ENCODE measurements at places on chromosomes 2 and 18.

GRCh38 chr2:118723394-118723793 is 124.1 kb downstream of the EN1 start:
- no peak for DNase-seq

DNA sequence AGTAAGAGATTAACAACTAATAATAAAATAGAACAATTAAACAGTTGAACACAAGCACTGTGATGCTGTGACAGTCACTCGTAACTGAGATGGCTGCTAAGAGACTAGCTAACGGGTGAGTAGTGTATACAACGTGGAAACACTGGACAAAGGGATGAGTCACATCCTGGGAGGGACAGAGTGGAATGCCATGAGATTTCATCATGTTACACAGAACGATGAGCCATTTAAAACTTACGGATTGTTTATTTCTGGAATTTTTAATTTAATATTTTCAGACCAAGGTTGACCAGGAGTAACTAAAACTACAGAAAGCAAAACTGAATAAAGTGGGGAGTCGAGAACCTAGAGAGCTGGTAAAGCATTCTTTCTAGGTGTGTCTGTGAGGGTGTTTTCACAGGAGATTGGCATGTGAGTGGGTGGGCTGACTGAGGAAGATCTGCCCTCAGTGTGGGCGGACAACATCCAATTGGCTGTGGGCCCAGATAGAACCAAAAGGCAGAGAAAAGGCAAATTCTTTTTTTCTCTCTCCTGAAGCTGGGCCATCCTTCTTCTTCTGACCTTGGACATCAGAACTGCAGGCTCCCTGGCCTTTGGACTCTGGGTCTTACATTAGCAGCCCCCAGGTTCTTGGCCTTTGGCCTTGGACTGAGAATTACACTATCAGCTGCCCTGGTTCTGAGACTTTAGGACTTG is 14.6 kb downstream of the TMSB10 start:
- no peak for DNase-seq

GRCh38 chr2:13056259-13056843 is 339.6 kb downstream of the TRIB2 start:
- no peak for DNase-seq

GRCh38 chr2:67295406-67295805 is 101.7 kb upstream of the ETAA1 start:
- DNase-seq = no peak

- no peak for DNase-seq
These were observed 81.0 kb upstream of the CCDC150 start for GRCh38 chr2:196558497-196558896.

- no peak for DNase-seq
These were observed 292.5 kb downstream of the ETAA1 start for GRCh38 chr2:67689651-67690050.

GRCh38 chr2:3291750-3292149 is 85.9 kb downstream of the EIPR1 start:
- DNase-seq = no peak

- DNase-seq = no peak
These were observed 74.1 kb downstream of the RND3 start for GRCh38 chr2:150413366-150413765.

DNA sequence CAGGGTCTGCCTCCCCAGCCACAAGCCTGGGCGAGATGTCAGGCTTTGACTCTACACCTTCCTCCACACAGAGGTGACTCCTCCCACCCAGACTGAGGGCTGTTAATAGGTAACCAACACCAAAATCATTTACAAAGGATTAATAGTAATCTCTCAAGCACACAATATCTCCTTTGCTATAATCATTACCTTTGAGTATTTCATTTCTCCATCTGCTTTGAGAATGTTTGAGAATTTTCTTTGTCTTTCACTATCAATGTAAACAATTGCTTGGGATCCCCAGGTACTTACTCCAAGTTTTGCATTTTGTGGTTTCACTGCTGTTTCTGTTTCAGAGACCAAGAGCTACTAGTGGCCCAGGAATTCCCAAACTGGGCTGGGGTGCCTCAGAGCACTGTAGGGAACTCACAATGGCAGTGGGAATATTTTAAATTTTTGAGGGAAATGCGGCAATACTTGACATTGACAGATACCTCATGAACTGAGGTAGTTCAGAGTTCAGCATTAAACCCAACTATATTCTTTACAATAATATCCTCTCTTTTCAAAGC is 166.4 kb upstream of the MGAT5 start:
- no peak for DNase-seq

- DNase-seq = no peak
These were observed 88.5 kb upstream of the TACR1 start for GRCh38 chr2:75287624-75288316.

GRCh38 chr2:77834360-77835002 is 312.3 kb upstream of the LRRTM4 start:
- DNase-seq = no peak

GRCh38 chr18:36149514-36150289 is 20.0 kb downstream of the ELP2 start:
- DNase-seq = no peak

DNA sequence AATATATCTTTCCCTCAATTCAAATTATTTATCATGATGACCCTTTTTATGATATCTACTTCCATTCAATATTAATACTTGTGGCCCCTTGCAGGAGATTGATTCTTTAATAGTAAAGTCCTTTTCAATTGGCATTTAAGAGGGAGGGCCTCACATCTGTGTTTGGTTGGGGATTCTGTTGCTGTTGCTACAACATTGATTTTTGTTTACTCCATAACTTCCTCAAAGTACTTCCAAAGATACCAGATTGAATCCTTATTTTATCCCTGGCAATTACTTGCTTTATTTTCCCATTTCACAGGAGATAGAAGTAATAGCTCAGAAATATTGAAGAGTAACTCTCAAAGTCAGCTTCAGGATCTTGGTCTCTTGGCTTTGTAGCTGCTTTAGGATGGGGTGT is 32.8 kb downstream of the MEIS1 start:
- no peak for DNase-seq

DNA sequence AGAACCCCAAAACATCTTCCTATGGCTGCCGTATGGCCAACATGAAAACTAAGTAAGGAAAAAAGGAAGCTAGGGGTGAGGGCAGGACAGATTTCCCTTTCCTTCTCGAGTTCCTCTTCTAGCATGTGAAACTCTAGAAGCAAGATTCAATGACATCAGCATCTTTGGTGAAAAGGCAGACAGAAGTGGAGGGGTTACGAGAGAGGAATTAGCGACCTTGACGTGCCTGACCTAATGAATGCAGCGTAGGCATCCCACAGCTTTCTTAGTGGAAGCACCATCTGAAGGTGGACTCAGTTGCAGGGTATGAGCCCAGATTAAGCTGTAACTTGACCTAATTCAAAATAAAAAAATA is 47.9 kb upstream of the PELI1 start:
- no peak for DNase-seq

- DNase-seq = no peak
These were observed 9.2 kb downstream of the TGIF1 start for GRCh38 chr18:3458952-3459853.

GRCh38 chr2:10120877-10121574 is 1.5 kb upstream of the RRM2 start:
- no peak for DNase-seq

- no peak for DNase-seq
These were observed 599.6 kb upstream of the PKDCC start for GRCh38 chr2:41448221-41448620.

DNA sequence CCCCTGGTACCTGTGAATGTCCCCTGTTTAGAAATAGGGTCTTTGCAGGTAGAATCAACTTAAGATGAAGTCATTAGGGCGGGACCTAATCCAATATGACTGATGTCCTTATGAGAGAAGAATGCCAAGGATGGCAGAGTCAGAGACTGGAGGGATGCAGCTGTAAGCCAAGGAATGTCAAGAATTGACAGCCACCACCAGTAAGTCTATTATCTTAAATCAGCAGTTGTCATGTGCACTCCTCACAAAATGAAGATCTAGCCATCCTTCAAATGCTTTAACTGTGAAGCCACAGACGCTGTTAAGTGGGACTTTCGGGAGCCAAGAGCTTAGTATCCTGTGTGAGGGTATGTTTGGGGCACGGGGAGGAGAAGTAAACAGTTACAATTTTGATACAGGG is 83.2 kb downstream of the ITGA4 start:
- DNase-seq = no peak

GRCh38 chr2:112151701-112152440 is 13.7 kb downstream of the FBLN7 start:
- DNase-seq = no peak

- no peak for DNase-seq
These were observed 51.7 kb downstream of the VIT start for GRCh38 chr2:36748166-36748565.

DNA sequence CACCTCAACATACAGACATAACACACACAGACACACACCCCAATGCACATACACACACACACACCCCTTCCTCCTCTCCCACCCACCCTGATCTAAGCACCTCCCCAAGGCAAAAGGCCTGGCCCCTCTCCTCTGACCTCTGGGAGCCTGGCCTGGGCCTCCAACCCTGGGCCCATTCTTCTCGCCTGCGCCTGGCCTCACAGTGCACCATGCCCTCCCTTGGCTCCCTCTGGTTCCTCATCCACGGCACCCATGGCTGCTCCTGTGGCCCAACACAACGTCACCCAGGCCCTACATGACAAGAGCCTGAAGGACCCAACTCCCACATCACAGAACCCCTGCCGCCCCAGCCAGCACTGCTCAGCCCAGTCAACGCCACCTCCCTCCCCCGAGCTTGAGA is 281.3 kb downstream of the CELF4 start:
- no peak for DNase-seq

DNA sequence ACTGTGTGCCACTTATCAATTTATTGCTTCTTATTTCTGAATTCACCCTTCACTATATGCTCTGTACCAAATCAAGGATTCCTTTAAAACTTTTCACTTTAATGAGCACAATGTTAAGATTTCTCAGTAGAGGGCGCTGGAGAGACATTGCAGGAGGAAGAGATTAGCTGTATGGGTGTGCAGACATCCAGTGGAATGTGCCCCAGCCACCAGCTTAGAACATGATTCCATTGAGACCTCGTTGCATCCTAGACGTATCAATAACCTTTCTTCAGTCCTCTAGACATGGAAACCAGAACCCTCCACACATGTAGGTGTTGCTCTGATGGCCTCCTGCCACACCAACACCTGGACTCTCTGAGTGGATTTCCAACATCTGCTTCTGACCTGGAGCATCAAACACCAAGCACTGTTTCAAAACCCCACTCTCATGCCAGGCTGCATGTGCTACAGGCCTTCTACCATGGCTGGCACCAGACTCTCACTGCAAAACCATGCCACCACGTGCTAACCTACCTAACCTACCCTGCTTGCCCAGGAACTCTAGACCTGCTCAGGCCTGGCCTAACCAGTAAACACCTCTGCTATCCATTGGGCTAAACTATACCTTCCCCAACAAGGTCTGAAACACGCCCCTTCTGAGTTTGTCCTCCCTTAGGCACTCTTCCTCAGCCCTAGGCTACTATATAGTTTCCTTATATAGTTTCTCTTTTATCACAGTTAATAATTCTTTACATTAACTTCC is 633.2 kb upstream of the PKDCC start:
- DNase-seq = peak; percentile 4

DNA sequence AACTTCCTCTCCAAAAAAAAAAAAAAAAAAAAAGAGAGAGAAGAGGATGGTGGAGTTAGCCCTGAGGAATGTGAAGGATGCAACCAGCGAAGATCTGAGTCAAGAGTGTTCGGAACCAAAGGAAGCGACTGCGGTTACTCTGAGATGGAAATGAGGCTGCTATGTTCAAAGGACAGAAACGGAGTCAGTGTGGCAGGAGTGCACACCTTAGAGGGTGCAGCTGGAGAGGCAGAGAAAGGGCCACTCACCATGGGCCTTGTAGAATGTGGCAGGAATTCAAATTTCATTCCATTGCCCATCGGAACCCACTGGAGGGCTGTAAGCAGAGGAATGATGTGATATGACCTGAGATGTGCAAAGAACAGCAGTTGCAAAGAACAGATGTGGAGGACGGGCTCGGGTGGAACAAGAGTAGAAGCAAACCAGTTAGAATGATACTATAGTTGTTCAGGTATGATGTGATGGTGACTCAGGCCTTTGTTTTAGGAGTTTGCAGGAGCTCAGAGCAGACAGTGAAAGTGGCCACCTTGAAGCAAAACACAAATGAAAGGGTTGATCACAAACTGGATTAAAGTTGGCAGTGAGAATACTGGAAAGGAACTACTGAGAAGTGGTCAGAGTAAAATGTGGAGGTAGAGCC is 22.6 kb downstream of the ITGA6 start:
- DNase-seq = no peak

- no peak for DNase-seq
These were observed 15.6 kb downstream of the KLF11 start for GRCh38 chr2:10059016-10059351.

DNA sequence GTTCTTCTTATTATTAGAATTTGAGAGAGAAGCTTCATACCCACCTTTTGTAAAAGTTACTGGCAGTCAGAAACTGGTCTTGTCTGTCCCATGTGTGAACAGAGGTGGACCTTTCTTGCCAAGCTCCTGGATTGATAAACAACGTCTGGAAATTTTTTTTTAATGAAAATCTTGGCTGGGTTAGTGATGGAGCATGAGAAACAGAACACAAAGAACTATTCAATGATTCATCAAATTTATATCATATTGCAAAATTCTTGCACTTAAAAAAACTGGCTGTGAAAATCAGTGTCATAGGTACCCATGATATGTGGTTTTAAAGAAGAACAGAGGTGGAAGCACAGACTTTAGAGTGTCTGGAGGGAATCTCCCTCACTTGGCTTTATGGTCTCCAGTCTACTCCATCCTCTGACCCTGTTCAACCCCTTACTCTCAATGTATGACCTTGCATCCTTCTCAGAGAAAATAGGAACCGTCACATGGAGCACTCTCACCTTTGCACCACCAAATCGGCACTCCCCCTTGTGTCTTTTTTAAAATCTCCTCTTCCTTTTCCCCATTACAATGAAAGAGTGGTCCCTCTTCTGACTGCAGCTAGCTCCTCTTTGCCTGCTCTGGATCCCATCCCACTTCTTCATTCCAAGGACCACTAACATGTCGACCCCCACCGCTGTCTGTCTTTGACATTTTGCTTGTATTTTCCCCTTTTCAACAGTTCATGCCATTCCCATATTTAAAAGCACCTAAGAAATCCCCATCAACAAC is 58.2 kb downstream of the COPS8 start:
- no peak for DNase-seq

- no peak for DNase-seq
These were observed 262.0 kb downstream of the MREG start for GRCh38 chr2:215751200-215751910.

GRCh38 chr2:170770008-170770605 is at the start of gene ERICH2:
TSS of gene ERICH2 (plus strand) at chr2:170770378. CDS start at chr2:170770682, 304 bp downstream.
- peak; percentile 10 for DNase-seq

- no peak for DNase-seq
These were observed 53.3 kb upstream of the COL5A2 start for GRCh38 chr2:189232759-189233406.
